Central memory CD8-positive, alpha-beta T cell (primary cell): ENCODE measurements at places on chromosomes 1 and 21.

DNA sequence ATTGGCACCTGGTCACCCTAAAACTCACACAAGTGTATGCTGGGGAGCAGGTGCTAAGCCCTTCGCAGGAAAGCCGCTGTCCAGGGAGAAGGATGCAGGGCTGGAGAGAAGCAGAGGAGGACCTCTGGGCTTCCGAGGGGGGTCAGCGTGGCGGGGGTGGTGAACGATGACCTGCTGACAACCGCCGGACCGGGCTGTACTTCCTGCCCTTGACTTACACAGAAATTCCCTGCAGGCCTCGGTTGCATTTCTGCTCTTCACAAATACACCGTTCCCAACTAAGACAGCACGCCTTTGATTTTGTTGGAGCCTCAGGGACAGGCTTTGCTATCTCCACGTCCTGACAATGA, 37.6 kb downstream of the SLC2A7 start:
- no peak for DNase-seq

DNA sequence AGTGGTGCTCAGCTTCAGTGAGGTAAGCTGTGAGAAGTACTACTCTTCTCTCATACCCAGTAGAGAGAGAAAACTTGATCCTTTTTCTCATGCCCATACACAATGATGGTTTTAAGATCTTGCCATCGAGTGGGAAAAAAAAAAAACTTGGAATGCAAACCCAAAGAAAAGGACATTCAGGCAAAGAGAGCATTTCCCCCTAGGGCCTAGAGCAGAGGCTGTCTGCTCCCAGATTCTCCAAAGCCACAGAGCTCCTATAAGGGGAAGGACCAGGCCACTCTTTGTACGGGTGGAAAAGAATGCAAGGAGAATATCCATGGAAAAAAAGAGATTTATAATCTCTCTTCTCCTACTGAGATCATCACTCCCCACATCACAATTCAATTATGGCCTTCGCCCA, 34.9 kb downstream of the MROH9 start:
- no peak for DNase-seq

DNA sequence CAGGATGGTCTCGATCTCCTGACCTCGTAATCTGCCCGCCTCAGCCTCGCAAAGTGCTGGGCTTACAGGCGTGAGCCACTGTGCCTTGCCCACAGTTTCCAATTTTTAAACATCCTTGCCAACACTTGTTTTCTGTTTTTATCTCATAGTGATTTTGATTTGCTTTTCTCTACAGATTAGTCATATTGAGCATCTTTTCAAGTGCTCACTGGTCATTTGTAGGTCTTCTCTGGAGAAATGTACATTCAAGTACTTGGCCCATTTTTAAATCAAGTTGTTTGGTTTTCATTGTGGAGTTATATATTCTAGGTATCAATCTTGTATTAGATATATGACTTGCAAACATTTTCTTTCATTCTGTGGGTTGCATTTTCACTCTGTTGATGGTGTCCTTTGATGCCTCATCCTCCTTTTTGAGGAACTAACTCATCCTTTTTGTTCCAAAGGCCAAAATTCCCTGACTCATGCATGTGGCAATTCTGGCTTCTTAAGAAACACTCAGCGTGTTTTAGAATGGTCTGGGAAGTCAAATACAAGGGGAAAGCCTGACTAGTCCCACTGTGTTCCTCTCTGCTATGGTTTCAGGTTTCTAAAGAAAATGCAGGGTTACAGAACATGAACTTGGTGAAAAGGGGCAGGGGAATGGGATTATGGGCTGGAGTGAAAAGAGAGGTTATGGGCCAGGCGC, 37.3 kb downstream of the PTAFR start:
- DNase-seq = no peak

- no peak for DNase-seq
Observed at GRCh38 chr1:244836584-244836983, 1.1 kb downstream of the COX20 start.

- no peak for DNase-seq
Observed at GRCh38 chr21:27647921-27648320, 681.0 kb upstream of the ADAMTS5 start.

DNA sequence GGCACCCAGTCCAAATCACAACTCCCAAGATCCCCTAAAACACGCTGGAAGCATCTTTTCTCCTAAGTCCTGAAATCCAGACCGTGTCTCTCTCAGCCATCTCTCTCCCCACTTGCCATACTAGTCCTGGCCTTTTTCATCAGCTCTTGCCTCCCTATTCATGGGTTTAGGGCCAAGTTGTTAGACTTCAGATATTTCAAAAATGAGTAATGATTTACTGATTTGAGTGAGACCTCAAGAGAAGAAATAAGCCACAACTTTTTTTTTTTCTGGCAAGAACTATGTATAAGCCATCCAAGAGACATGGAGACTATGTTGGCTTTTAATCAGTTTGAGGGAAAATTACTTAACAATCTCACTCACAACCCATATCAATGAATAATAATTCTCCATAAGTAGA, 62.5 kb downstream of the TBX15 start:
- DNase-seq = no peak

GRCh38 chr1:57254022-57254421, 169.8 kb downstream of the DAB1 start:
- no peak for DNase-seq

GRCh38 chr1:175620376-175620775, 123.0 kb downstream of the TNR start:
- no peak for DNase-seq

DNA sequence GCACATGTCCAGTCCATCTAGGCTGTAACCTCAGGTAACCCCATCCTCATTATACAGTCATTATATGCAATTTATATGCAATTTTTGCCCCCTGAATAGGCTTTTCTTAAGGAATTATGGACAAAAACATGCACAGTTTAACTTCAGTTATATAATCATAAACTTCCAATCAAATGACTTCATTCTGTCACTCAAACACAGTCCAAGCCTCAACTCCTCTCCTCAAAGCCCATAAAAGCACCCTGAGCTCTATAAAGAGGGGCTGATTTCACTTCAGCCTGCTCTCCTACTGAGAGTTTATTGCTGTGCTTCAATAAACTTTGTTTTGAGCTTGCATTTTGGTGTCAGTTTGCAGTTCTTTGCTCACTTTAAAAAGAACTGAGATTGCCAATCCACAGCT, 1805.5 kb downstream of the BRINP3 start:
- DNase-seq = no peak

DNA sequence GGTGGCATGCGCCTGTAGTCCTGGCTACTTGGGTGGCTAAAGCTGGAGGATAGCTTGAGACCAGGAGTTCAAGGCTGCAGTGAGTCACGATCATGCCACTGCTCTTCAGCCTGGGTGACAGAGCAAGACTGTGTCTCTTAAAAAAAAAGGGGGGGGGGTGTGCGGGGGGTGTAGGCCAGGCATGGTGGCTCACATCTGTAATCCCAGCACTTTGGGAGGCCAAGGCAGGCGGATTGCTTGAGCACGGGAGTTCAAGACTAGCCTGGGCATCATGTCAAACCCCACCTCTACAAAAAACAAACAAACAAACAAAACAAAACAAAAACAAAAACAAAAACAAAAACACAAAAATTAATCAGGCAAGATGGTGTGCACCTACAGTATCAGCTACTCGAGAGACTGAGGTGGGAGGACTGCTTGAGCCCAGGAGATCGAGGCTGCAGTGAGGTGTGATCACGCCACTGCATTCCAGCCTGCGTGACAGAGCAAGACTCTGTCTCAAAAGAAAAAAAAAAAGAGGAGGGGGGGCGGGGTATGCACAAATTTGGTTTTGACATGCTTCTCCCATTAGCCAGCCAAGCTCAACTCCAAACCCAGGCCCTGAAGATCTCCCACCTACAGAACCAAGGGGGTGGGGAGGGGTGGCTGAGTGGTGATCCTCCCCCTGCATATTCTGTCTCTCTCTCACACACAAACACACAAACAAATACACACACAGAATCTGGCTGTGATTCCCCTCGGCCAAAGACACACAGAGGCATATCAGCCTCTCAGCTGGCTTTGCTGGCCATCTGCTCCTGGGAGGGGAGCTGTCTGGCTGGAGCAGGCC, 3.1 kb downstream of the PTAFR start:
- DNase-seq = no peak

DNA sequence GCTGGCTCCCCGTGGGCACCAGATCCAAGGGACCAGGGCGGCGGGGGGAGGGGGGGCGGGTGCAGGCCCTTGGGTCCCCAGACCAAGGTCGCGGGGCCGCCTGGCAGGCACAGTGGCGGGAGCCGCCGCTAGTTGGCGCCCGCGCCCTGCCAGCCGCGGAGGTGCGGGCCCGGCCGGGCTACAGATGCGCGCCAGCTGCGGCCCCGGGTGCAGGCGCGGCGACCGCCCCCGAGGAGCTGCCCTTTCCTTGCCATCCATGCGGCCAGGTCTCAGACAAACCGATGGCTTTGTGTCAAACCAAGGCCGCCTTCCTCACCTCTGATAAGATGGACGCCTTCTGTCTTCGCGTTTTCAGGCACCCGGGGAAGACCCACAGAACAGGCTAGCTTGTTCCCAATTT, 2.2 kb upstream of the RUNX3 start:
- DNase-seq = no peak

DNA sequence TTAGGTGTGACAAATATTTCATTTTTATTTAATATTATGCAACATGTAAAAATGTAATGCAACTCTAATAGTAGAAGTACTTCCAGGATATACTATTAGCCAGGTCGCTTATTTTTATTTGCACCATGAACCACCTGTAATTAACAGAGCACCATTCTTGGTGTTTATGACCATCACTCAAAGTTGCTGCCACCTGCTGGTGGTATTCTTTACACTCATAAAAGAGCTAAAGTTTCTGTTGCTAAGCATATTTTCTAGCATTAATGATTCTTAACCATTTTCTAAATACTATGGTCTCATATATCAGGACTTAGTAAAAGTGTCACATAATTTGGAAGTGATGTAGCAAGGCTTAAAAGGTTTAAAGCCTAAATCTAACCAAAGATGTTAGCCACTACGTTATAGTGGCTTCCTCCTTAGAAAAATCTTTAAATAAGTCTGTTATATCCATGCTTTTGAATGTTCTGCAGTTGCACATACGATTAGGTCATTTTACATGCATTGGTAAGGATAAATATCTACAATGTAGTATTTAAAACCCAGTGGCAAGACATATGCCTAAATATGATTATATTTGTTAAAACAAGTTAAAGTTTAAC, 244.5 kb downstream of the NEGR1 start:
- DNase-seq = no peak

DNA sequence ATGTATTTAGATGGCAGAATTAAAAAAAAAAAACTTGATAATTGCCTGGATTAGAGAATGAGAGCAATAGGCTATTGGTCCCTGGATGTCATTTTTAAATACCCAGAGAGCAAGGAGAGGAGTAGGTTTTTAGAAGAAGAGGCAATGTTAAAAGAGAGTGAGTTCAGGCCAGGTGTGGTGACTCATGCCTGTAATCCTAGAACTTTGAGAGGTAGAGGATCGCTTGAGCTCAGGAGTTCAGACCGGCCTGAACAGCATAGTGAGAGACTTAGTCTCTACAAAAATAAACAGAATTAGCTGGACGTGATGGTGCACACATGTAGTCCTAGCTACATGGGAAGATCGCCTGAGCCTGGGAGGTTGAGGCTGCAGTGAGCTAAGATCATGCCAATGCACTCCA, 15.9 kb upstream of the MUTYH start:
- no peak for DNase-seq

GRCh38 chr21:38325731-38326420, 69.1 kb downstream of the KCNJ15 start:
- no peak for DNase-seq

DNA sequence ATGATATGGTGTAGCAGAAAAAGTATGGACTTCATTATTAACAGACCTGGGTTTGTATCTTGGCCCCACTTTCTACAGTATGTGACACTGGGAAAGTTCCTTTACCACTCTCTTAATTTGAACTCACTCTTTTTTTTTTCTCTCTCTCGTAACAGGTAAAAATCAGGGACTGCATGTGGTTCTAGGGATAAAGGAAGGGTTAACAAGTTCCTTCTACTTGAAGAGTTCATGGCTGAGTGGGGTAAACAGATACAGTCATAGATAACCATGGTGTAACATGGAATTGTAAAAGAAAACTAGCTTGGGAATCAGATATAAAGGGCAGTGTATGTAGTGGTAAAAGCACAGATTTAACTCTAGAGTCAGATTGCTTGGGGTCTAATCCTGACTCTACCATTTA, 21.2 kb downstream of the ZYG11B start:
- DNase-seq = no peak

- no peak for DNase-seq
Observed at GRCh38 chr1:245454051-245454450, 299.3 kb downstream of the KIF26B start.

DNA sequence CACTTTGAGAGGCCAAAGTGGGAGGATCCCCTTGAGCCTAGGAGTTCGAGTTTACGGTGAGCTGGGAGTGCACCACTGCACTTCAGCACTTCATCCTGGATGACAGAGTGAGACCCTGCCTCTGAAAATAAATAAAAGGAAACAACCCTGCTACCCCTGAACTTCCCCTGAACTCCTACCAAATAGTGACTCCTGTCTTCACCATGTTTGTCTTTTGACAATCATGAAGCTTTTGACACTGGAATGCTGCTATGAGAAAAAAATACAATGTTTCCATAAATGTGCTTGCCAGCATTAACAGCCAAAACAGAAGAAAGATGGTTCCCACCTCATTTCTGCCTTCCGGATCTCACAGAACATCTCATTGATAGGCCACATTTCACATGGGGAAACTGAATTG, 10.4 kb downstream of the ZBTB8A start:
- DNase-seq = no peak
